Activated CD8-positive, alpha-beta T cell treated with anti-CD3 and anti-CD28 coated beads, Interleukin-2, amount 10 ng/mL, durations not matched to agents 7 days and 5 days (primary cell): ENCODE measurements at places on chromosomes 5 and 9. TPM values are rescaled to one million over a fixed set of nuclear protein-coding genes. Genes with fewer than 3 reads are reported as not detected.

Gene FOXD4L5
- total RNA-seq, result 0.16 TPM

Gene ADGRV1
- total RNA-seq, result not detected

Gene TAS2R1
- total RNA-seq, result not detected

Gene TPPP
- total RNA-seq, result 0.08 TPM

Gene SLC25A48
- not detected for total RNA-seq

Gene CXXC5
- 1.2 TPM for total RNA-seq

Gene SPAG8
- 1.5 TPM for total RNA-seq

Gene TMCO6
- total RNA-seq, result 30.5 TPM

Gene ARL15
- 12.3 TPM for total RNA-seq

Gene DBH
- total RNA-seq, result not detected

Gene SLIT3
- total RNA-seq, result not detected

Gene FOXD4L3
- total RNA-seq, result 0.13 TPM

Gene VDAC1
- 250 TPM for total RNA-seq

Gene FAT2
- total RNA-seq, result not detected

Gene PLEKHG4B
- not detected for total RNA-seq

Gene GADD45G
- 7.4 TPM for total RNA-seq

Gene FRMD3
- 0.74 TPM for total RNA-seq
